ENCODE measurements at places on chromosomes 2 and 18.

GRCh38 chr2:55947752-55948151, 24.2 kb upstream of the EFEMP1 start:
- no peak for DNase-seq

DNA sequence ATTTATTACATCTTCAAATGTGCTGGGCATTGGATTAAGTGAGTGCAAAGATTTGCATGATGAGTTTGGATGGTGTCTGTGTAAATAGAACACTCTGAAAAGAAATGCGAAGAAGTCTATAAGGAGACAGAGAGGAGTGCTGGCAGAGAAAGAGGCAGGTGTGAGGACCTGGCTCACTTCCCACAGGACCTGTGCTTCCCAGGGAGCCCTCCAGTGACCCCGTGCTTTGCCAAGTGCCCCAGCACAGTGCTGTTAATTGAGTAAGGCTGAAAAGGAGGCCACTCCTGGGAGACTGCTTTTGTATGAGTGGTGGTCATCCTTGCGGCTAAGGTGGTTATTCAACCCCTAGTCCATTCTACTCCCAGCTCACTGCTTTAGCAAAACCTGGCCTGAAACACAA, 230.8 kb downstream of the OSR1 start:
- DNase-seq, result no peak

- DNase-seq, result no peak
Observed at GRCh38 chr2:186130748-186131641, 355.1 kb upstream of the ZC3H15 start.

DNA sequence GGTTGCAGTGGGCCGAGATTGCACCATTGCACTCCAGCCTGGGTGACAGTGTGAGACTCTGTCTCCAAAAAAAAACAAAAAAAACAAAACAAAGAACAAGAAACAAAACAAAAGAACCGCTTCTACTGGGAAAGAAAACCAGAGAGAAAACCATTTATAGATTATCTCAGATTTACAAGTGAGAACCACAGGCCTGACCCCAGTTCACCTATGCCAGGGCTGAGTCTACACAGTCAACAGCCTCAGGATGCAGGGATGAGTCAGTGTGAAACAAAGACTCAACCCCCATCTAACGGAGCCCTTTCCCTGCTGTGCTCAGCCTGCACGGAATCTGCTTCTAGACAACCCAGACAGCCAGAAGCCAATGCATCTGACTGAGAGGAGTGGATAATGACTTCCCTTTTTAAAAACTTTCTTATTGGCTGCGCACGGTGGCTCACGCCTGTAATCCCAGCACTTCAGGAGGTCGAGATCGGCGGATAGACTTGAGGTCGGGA, 25.5 kb upstream of the YWHAQ start:
- no peak for DNase-seq

- no peak for DNase-seq
Observed at GRCh38 chr18:39692367-39693015, 2126.9 kb upstream of the CELF4 start.

- no peak for DNase-seq
Observed at GRCh38 chr18:53093636-53094035, 753.6 kb downstream of the DCC start.

DNA sequence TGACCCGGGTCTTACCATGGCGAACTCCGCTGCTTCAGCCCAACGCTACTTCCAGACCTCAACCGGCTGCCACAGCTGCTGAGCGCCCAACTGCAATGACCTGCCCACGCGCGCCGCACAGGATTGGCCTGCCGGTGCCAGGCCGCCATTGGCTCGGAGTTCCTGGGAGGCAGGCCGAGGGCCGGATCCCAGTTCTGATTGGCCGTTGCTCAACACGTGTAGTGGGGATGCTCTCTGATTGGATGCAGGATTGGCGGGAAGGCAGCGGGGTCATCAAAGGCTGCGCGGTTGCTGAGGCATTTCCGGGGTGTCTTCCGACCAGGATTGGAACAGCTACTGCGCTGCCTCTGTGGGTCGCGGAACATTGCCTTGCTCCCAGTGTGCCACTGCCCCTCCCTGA, at the start of gene TUBA3E:
TUBA3E (minus strand) TSS at position 97 of the 400 bp plus-strand sequence; CDS start at position 18, 79 bp downstream.
- DNase-seq, result no peak

- DNase-seq, result no peak
Observed at GRCh38 chr18:12477606-12478005, 69.9 kb downstream of the PRELID3A start.

- DNase-seq, result no peak
Observed at GRCh38 chr18:60259052-60259681, 113.4 kb downstream of the MC4R start.
